Stimulated activated CD8-positive, alpha-beta memory T cell treated with anti-CD3 and anti-CD28 coated beads, Interleukin-15, amount 100 ng/mL, for 24 hours (primary cell): ENCODE measurements at places on chromosomes 1 and 21.

DNA sequence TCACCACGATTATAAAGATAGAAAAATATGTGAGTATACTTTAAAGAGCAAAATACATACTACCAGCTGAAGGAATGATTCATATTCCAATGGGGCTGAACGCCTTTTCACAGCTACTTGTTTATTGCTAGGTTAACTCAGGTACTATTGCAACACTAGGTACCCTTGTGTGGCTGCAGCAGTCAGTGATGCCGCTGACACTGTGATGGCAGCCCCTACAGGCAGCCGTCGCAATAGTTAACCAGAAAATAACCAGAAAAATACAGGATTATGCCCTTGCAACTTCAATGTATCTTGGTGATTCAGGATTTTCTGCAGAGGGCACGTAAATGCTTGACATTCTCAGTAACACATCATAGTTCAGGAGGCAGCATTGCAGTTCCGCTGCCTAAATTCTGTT lies 1.6 kb upstream of the MARK1 start:
- no peak for DNase-seq

DNA sequence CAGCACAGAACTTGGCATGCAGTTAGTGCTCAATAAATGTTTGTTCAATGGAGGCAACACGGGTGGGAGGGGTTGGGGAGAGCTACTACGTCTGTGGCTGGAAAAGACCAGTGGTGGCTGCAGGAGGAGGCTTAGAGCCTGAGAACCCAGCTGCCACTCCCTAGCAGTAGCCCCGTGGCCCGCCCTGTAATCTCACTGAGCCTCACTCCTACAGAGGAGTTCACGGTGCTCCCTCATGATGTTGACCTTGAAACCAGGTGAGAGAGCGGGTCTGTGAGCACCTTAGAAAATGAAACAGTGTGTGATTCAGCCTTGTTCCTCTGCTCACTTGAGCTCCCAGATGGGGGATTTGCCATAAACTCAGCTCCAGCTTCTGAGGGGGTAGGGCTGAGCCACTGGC lies 299.6 kb downstream of the NPHP4 start:
- no peak for DNase-seq

DNA sequence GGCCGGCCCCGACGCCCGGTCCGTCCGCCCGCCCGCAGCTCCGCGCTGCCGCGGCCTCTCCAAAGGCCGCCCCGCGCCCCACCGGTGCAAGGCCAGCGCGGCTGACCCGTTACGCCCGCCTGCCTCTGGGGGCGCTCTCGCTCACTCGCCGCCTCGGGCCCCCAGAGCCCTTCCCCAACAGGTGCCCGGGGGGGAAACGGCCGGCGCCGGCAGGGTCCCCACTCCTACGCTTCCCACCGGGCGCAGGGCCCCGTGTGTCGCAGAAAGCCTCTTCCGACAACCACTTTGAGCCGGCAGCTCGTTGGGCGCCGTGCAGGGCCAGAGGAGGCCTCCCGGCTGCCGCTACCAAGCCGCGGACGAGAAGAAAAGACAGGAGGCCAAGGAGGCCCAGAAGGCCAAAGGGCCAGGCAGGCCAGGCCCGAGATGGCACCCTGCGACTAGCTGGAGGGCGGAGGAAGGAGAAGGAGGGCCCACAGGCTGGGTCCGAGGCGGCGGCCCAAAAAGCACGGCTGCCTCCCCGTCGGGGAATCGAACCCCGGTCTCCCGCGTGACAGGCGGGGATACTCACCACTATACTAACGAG lies 64.9 kb upstream of the FCGR2A start:
- no peak for DNase-seq

DNA sequence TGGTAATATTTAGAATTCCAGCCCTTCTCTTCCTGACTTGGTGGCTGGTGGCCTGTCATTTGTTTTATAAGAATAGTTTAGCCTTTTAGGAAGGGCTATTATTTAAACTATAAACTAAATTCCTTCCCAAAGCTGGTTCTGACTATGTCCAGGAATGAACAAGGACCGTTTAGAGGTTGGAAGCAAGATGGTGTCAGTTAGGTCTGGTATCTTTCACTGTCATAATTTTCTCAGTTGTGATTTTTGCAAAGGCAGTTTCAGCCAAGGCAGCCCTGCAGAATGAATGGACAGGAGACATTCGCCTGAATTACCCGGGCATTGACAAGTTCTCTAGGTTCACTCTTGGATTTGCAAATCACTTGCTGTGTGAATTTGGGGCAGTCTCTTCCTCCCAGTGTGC lies 67.2 kb downstream of the TLR5 start:
- DNase-seq: no peak

DNA sequence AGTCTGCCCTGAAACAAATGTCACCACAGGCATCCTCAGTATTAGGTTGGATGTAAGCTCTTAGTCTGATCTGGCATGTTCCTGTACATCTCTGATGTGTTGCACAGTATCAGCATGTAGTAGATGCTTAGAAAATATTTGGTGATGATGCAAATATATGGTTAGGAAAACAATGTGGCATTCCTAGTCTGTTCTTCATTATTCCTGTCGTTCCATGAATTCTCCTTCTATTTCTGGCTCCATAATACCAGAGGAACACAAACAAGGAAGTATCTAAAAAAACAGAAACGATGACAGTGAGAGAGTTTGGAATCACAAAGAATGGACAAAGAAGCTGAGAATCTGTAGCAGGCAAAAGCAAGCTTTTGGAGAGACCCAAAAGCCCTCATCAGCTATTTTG lies 236.6 kb downstream of the HHAT start:
- DNase-seq: no peak

DNA sequence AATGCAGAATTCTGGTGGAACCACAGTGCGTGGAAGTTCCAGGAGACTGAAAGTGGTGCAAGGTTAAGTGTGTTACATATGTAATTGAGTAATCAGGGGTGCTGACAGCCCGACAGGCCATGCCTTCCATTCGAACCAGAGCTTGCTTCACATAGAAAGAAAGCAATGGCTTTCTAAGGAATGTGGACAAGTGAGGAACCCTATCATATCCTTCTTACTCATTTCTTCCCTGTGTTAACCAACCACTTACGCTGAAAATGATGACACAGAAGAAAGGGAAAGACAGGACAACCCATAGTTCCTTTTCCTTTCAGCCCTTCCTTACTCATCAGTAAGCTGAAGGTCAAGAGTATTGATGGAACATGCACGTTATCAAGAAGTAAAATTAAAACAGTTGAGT lies 48.1 kb upstream of the KCNA3 start:
- DNase-seq: no peak

- DNase-seq: no peak
These were observed 1888.6 kb downstream of the MRPL39 start for GRCh38 chr21:23718446-23719285.

GRCh38 chr1:204331847-204332487 lies 27.8 kb downstream of the PLEKHA6 start:
- no peak for DNase-seq

- DNase-seq: no peak
These were observed 24.4 kb upstream of the TSPEAR start for GRCh38 chr21:44735821-44736220.

DNA sequence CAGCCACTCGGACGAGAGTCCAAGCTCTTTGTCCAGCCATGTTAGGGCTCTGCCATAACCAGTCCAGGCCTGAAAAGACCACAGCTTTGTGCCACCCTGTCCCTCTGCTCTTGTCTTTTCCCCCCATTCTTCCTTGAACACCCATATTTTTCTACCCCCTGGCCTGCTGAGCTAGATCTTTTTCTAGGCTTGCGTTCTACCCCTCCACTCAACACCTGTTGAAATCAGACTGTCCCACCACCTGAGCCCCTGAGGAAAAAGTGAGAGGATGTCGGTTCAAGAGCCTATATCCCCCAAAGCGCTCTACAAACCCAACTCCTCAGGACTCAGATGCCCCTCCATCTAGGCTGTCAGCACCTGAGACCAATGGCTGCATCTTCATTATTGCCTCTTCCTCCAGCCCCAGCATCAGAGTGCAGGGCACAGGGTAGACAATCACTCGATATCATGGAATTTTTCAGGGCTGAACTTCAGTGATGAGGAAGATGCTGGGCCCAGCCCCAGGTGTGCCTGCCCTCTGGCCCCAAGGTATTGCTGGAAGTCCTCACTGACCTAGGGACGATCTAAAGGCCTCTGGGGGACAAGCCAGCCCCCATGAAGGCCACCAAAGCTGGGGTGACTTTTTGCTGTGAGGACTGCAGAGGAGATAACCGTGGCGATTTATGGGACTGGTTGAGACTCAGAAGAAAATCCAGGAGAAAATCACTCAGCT lies 75.3 kb downstream of the CD247 start:
- DNase-seq: no peak

DNA sequence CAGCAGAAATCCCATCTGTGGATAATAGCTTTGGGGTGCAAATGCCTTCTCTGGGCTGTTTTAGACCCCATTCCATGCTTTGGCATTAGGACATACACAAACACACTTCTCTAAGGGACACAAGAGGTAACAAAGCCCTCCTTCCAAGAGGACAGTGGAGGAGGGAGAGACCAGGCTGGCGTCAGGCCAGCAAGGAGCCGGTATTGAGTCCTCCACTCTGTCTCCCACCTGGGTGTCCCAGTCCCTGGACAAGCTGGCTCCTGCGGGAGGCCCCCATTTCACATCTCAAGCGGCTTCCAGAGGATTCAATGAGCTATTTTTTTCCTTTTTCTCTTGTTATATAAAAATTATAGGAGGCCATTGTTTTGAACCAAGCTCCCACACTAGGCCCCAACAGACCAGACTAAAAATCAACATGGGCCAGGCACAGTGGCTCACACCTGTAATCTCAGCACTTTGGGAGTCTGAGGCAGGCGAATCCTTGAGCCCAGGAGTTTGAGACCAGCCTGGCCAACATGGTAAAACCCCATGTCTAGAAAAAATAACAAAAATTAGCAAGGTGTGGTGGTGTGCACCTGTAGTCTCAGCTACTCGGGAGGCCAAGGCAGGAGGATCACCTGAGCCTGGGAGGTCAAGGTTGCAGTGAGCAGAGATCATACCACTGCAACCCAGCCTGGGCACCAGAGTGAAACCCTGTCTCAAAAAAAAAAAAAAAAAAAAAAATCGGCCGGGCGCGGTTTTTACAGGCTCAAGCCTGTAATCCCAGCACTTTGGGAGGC lies 142.9 kb downstream of the TOMM20 start:
- DNase-seq: no peak

DNA sequence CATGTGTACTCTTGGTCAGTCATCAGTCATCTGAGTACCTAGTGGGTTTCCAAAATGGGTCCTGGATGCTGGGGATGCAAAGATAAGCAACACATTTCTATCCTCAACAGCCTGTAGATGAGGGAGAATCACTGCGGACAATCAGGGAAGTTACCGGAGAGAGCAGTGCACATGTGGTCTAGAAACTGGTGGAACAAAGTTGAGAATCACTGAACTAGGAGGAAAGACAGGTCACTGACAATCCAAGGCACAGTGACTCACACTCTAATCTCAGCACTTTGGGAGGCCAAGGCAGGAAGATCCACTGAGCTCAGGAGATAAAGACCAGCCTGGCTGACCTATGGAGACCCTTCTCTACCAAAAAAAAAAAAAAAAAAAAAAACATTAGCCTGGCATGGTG lies 31.4 kb upstream of the LGALS8 start:
- DNase-seq: no peak

- no peak for DNase-seq
These were observed 1.2 kb upstream of the TRAPPC3 start for GRCh38 chr1:36150296-36151133.

DNA sequence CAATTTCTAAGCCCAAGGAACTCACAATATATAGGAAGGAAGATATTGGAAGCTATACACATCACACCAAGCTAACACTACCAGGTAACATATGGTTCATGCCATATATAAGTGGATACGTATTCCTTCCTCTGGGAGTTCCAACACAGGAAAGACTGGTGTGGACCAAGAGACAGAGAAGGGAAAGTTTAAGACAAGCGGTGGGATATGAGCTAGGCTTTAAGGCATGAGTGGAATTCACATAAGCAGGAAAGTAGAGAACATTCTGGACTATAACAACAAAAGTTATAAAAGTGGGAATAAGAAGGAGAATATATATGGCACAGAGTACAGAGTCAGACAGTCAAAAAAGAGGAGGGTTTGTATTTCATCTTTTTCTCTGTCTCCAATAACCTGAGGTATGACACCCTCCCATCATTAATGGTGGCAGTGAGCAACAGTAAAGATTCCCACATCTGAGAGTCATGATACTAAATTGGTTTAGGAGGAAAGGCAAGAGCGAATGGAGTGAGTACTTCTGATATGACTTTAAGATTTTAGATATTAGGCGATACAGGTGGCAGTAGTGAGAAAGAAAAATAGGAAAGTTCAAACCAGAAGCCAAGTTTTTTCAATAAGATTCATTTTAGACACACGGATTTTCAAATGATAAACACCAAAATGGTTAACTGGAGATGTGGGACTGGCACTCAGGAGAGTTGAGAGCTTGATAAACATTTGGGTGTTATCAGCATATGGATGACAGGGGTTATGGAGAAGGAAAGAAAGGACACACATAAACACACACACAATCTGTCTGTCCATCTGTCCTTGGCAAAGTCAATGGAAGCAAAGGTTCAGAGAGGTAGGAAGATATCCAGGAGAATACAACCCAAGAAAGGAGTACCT lies 87.4 kb upstream of the TTC39A start:
- DNase-seq: no peak

GRCh38 chr21:45598666-45599065 lies 44.9 kb upstream of the PCBP3 start:
- DNase-seq: no peak

GRCh38 chr1:219352961-219353651 lies 179.4 kb downstream of the LYPLAL1 start:
- DNase-seq: no peak

- no peak for DNase-seq
These were observed 120.6 kb upstream of the IFFO2 start for GRCh38 chr1:19076841-19077616.

DNA sequence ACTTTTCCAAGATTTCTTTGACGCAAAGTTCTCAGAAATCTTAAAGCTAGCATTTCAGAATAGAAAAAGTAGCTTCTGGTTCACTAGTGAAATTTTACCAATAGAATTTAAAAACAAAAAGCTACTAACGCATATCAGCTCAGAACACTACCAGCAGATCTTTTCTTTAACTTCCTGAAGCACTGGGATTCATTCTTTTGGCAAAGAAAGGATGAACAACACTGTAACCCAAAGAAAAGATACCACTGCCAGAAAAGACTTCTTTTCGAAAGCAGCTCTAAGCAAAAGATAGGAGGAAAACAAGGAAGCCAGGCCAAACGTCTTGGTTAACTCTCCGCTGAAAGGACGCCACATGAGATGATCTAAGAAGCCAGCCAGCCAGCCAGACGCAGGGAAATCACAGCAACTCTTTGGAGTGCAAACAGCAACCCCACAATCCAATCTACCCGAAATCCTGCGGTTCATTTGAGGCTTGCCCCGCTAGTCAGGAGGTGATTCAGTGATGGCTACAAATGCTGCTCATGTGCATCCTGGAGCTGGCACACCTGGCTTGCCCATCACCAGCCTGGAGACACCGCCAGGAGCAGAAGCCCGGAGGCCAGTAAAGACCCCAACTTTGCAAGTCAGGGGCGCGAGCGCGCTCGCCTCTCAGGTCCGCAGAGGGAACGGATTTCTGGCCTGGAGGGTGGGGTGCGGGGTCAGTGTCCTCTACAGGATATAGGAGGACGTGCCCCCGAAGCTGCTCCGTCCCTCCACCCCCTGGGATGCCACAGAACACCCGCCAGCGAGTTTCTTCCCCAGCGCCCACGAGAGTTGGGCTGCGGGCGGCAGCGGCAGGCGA lies 812 bp downstream of the NBPF1 start:
- no peak for DNase-seq

- DNase-seq: no peak
These were observed 733.3 kb downstream of the PTPRU start for GRCh38 chr1:29969576-29969975.
